CD4-positive, alpha-beta T cell treated with Interleukin-10 for 1 hour (primary cell): ENCODE measurements at places on chromosomes 2 and 18.

GRCh38 chr2:45715601-45716379 is 64.3 kb downstream of the PRKCE start:
- no peak for DNase-seq

DNA sequence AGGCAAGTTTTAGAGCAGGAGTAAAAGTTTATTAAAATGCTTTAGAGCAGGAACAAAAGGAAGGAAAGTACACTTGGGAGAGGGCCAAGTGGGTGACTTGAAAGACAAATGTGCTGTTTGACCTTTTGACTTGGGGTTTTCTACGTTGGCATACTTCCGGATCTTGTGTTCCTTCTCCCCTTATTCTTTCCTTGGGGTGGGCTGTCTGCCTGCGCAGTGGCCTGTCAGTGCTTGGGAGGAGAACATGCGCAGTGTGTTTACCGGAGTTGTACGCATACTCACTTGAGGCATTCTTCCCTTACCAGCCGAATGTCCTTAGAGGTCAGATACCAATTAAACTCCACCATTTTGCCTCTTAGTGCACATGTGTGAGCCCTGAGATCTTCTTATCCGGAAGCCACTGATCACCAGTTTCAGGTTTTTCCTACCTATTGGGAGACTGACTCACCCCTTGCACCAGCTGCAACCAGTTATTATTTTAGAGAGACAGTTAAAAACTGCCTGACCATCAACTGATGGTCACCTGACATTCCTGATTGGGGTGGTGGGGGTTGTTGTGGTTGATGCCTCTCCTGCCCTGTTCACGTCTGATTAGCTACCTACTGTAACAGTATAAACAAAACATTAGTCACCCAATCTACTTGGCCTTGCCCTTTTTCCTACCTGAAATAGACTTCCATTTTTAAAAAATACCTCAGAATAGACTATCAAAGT is 67.5 kb downstream of the NYAP2 start:
- no peak for DNase-seq

DNA sequence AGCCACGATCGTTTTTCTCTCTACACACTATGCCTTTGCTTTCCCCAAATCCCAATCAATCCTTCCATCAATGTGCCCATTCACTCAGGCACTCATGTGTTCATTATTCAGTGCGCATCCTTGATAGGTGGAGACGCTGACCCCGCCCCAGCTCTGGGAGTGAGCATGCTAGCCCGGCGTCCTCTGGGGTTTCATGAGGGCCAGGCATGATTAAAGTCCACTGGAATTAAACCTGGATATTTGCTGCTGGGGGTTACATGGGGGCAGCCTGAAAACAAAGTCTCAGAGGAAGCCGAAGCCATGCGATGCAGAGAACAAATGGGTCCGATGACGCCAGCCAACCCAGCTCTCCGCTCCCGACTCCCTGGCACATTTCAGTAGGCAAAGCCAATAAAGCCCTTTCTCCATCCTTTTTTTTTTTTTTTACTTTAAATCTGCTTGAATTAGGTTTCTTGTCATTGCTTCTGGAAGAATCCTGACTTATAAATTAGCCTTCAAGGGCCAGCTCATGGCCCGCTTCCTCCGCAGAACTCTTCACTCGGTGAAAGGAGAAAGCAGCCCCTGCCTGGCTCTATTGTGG is 316.4 kb upstream of the ID2 start:
- DNase-seq, result no peak

- DNase-seq, result no peak
Measured at GRCh38 chr2:74438248-74438647, 3.5 kb downstream of the RTKN start.

GRCh38 chr2:176380341-176380740 is 111.1 kb downstream of the MTX2 start:
- DNase-seq, result no peak

DNA sequence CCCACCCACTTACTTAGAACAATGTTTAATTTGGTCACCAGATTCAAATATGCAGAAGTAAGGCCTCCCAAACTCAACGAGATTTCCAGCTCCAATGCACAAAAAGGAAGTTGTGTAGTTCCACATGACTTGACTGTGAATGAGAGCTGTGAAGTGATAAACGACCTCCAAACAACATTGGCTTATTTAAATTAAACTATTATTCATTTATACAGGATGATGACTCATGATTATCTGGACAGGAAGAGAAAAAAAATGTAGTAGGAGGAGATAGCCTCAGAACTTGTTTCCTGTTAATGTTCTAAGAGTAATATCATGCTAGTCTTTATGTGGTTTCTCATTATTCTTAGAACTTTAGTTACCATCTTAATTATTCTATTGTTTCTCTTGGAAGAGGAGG is 237.3 kb downstream of the C1D start:
- no peak for DNase-seq

DNA sequence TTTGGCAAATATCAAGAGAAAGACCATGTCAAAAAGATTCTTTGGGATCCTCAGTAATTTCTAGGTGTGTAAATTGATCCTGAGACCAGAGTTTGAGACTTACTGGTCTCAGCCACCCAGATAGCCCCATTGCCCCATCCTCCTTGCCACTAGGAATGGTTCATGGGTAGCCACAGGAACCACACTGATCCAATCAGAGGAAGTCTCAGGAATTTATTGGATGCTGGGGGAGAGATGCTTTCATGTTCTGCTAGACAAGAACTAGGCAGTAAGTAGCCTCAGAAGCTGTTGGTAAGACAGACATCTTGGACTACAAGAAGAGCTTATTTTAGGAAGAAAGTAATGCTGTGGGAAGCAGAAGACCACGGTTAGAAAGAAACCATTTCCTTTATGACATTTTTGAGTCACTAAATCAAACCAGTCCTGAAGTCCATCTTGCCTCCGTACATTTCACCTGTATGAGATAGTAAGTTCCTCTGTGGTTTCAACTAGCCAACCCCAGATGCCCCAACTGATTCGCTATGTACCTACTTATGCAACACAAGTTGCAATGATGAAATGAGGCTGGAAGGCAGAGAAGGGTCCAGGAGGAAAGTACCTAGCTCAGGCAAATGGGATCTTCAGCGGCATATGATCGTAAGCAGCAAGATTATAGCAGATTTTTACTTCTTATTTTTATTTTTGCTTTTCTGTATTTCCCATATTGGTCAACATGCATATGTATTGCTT is 3.6 kb upstream of the ST3GAL5 start:
- no peak for DNase-seq
